ENCODE measurements at places on chromosomes 16 and 17.

DNA sequence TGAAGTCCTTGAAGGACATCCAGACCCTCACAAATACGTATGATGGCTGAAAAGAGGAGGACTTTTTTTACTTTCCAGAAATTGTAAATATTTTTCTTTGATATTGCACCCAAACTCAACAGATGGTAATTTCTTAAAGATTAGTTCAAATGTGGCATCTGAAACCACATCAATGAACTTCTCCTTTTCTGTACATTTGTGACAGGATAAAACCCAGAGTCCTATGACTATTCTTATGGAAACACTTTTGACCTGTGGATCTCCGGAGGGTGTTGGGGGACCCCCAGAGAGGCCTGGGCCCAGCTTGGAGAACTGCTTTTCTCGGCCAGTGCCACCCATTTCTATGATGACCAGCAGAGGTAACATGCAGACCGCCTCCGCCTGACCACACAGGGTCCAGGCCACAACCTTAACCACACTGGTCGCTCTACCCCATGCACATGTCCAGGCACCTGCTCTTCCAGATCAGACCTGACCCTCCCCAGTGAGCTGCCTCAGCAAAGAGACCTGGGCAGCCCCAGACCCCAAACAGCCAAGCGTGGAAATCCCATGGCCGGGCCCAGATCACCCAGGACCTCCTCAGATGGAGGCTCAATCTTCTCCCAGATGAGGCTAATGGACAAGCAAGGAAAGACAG lies 22.7 kb downstream of the RPH3AL start:
- no peak for DNase-seq

- no peak for DNase-seq
These were observed 299.8 kb upstream of the ZFHX3 start for GRCh38 chr16:73347500-73348375.

GRCh38 chr16:86748652-86749051 lies 170.3 kb downstream of the FOXL1 start:
- DNase-seq = no peak

- DNase-seq = no peak
These were observed 1.4 kb downstream of the PRSS54 start for GRCh38 chr16:58293449-58293848.

GRCh38 chr16:81678326-81679095 lies 100.6 kb upstream of the PLCG2 start:
- no peak for DNase-seq

DNA sequence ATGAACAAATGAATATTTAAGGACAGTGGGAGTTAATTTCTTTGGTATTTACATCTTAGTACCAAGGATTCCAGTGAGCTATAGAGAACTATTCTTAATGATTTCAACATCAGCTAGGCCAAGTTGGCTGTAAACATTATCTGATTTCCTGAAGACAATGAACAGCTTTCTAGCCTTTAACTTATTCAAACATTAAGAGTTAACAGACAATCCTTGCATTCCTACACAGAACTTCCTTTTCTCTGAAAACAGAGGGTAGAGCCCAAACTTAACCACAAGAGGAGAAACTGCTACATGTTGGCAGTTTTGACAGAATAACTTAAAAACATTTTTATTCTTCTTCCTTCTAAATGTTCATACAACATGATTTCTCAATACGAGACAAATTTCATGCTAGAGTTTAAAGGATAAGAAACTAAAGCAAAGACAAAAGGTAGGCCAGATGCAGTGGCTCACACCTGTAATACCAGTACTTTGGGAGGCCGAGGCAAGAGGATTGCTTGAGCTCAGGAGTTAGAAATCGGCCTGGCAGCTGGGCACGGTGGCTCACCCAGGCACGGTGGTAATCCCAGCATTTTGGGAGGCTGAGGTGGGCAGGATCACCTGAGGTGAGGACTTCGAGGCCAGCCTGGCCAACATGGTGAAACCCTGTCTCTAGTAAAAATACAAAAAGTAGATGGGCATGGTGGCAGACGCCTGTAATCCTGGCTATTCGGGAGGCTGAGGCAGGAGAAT lies 4.4 kb downstream of the CRLF3 start:
- DNase-seq = no peak

DNA sequence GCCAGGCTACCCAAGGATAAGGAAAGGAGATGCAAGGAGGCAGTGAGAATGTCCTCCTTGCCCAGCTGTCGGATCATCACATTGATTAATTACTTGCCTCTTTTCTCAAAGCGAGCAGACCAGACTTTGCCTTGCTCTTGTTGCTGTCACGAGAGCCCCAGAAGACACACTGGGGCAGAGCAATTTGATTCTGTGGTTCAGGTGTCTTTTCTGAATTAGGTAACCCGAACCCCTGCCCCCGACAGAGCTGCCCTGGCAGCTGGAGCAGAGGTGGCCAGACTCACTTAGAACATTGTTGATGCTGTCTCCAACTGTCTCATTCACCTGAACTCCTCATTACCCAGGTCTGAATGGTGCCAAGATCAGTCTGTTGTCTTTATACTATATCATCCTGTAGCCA lies 34.3 kb downstream of the VAT1L start:
- no peak for DNase-seq

DNA sequence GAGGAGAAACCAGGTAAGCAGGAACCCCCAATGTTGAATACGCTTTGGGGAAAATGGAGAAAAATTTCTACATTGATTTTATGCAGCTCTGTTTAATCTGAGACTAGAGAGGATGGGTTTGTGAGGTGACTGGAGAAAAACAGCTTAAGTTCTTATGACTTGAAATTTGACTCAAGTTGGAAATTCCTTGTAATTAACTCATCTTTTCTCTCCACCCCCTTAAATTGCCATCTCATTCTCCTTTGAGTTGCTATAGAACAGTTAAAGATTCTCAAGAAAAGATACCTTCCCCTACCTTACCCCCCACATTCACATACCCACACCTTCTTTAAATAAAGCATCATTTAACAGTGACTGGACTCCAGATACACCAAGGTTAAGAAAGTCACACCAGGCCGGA lies 24.2 kb downstream of the ZNRF1 start:
- peak; percentile 42 for DNase-seq

DNA sequence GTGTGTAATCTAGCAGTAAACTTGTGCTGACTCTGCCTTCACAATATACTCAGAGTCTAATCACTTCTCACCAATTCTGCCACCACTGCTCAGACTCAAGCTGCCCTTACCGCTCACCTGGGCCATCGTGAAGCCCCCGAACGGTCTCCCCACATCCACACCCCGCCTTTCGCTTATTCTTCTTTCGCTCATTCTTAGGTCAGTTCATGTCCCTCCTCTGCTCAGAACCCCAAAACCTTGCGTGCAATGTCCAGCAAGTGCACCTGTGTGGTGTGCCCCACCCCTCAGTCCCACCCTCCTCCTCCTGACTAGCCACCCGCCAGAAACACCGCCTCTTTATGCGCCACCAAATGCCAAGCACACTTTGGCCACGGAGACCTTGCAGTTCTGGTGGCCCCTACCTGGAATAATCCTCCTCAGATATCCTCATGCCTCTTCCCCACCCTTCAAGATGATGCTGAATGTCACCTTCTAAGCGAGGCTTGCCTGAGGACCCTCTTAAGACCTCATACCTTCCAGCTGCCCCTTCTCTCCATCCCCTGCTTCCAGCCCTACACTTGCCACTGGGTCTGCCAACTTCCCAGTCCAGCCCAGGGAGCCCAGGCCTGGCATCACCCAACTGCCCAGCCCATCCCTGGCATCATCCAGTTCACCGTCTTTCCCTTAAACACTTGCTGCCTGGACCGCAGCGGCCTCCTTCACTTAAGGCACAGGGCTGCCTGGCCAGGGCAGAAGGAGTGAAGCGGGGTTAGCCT lies 34.3 kb upstream of the RBFOX3 start:
- no peak for DNase-seq

- no peak for DNase-seq
These were observed 22.9 kb downstream of the ZC3H7A start for GRCh38 chr16:11774065-11774626.

DNA sequence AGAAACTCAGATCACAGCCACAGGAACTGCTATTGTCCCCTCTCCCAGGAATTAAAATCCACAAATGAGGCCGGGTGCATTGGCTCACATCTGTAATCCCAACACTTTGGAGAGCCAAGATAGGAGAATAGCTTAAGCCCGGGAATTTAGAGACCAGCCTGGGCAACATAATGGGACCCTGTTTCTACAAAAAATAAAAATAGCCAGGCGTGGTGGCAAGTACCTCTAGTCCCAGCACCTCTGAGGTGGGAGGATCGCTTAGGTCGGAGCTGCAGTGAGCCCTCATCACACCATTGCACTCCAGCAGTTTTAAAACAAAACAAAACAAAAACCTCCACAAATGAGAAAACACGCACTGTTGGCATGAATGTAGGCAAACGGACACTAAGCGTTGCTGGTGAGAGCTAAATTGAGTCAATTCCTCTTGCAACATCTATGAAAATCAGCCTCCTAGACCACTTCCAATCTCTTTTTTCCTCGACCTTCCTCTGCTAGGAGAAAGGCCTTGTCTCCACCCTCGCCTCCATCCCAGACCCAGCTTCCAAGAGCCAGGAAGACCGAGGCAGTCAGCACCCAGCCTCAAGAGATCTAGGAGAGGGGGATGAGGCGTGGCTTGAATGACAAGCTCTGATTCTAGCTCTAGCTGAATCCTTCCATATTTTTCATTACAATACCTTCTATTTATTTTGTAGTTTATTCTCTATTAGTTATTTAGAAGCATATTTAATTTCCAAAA lies 14.8 kb downstream of the TLE7 start:
- no peak for DNase-seq

- no peak for DNase-seq
These were observed 10.2 kb downstream of the CFAP97D1 start for GRCh38 chr17:43790311-43790940.

GRCh38 chr17:3944485-3945388 lies 19.5 kb downstream of the ATP2A3 start:
- peak; percentile 77 for DNase-seq

DNA sequence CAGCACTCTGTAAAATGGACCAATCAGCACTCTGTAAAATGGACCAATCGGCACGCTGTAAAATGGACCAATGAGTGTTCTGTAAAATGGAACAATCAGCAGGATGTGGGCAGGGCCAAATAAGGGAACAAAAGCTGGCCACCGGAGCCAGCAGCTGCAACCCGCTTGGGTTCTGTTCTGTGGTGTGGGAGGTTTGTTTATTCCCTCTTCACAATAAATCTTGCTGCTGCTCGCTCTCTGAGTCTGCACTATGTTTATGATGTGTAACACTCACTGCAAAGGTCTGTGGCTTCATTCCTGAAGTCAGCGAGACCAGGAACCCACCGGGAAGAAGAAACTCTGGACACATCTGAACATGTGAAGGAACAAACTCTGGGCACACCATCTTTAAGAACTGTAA lies 20.5 kb downstream of the TMEM100 start:
- no peak for DNase-seq

- no peak for DNase-seq
These were observed 15.1 kb downstream of the SOCS1 start for GRCh38 chr16:11240636-11241473.

DNA sequence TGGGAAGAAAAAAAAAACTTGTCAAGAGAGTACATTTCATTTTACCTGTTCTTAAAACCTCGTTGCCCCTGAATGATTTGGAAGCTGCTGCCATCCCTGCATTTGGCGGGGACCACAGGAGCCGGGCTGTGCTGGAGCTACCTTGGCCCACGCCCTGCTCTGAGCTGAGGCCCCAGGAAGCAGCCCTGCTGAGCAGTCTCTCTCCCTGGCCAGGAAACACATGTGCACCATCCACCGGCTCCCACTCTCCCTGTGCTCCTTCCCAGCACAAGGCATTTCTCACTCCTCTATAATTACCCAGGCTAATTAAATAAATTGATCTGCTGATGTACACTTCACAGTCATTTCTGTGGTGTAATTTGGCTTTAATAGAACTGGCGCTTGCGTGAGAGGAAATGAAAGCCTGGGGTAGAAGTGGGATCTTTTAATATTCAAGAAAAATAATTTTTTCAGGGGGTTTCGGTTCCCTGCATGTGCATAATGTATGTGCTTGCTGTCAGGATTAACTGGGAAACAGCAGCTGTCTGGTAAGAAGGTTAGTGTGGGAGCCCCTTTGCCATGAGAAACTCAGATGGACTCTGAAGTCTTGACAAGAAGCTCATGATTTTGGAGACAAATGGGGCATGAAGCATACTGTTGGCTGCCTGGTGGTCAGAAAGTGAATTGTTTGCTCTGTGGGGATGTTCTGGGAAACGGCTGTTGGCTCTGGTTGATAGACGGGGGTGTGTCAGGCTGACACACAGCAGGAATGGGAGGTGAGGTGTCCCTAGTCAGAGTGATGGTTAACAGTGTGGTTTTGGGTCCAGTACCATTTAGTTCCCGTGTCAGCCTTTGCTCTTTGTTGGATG lies 252.3 kb upstream of the EEF2KMT start:
- no peak for DNase-seq

- no peak for DNase-seq
These were observed 50.5 kb downstream of the IKZF3 start for GRCh38 chr17:39813631-39814030.

DNA sequence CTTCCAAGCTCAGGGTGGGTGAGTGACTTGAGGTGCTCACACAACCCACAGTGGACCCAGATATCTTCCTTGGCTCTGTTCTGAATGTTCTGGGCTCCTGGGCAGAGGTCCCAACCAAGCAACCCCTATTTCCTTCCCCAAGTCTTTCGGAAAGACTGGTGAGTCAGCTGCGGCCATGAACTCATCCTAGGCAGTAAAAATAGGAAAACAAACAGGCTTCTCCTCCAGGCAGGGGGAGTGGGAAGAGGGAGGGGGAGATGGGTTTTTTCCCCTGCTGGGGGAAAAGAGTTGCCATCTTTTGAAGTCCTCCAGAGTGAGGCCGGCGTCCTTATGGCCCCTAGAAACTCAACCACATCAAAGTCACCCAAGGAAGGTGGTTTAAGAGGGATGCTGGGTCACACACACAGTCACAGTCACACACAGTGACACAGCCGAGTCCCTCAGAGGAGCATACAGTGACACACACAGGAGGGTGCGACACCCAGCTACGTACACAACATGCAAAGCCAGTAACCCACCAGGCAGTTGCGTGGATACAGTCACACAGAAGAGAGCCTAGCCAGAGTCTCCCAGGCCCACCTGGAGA lies 16.0 kb upstream of the DLX4 start:
- DNase-seq = no peak

DNA sequence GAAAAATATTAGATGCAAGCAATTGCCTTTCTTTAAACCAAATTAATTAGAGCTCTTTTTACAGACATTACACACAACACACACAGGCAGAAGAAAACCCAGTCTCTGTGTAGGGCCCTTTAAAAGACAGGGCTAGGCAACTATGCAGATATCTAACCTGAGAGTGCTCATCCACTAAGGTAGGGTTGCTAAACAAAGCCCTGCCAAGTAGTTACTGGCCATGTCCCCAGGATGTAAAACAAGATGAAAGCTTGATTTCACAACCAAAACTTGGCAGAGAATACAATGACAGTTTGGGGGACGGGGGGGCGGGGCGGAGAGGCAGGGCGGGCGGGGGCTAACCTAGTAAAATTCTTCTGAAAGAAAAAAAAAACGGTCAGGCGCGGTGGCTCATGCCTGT lies 669.0 kb upstream of the CA10 start:
- DNase-seq = no peak
